Mesenchymal stem cell (in vitro differentiated cells and primary cell): ENCODE measurements at places on chromosomes 6 and 20.
A peak's percentile ranks its signal among the peaks of the same experiment; 100 is the strongest.

DNA sequence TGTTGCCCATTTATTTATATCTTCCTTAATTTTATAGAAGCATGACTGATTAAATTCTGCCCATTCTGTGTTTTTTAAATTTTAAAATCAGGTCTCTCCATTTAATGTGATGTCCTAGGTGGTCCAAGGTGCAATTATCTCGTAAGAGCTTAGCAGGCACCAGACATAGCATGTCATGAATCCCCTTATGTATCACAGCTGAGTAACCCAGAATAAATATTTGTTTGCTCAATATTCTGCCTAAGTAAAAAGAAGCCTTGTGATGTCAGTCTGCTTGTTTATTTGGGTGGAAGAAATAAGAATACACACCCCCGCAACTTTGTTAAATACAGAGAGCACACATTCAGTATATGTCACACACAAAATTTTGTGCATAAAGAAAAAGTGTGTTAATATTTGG lies 211.3 kb downstream of the FARS2 start:
- no peaks in the 10 kb centered on the region for H3K27me3 ChIP-seq
- no peak overlapping the region for H3K27ac ChIP-seq
- H3K4me3 ChIP-seq = no peak overlapping the region
- no peaks in the 10 kb centered on the region for H3K36me3 ChIP-seq
- DNase-seq = no peak

DNA sequence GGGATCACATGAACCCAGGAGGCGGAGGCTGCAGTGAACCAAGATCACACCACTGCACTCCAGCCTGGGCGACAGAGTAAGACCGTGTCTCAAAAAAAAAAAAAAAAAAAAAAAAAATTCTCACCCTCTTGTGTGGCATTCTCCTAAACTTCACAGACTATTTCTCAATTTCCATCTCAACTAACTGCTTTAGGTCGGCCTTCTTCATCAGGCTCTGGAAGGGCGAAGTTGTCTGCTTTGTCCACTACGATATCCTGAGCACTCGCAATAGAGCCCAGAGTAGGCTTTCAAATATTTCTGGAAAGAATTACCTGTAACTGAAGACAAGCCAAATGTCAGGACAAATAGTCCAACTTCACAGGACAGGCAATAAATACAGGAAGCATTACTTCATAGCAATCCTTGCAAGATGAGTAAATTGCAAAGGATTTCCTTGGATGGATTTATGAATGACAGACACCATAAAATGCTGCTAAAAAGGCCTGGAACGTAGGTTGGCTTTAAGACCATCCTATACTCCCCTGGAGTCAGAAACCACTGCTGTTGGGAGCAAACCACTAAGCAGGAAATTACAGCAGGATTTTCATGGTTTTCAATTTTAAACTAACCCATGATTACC lies 116.3 kb upstream of the SLC2A12 start:
- peaks cover 60% of the 10 kb centered on the region for H3K36me3 ChIP-seq
- H3K27me3 ChIP-seq = no peaks in the 10 kb centered on the region
- no peak overlapping the region for H3K4me3 ChIP-seq
- H3K27ac ChIP-seq = peak overlapping the region; percentile 41

- H3K27ac ChIP-seq = no peak overlapping the region
- no peaks in the 10 kb centered on the region for H3K36me3 ChIP-seq
- no peak for DNase-seq
- H3K4me3 ChIP-seq = no peak overlapping the region
- H3K27me3 ChIP-seq = no peaks in the 10 kb centered on the region
- no peaks in the 10 kb centered on the region for H3K4me1 ChIP-seq
These were observed 21.7 kb downstream of the KCNK5 start for GRCh38 chr6:39207416-39208222.

DNA sequence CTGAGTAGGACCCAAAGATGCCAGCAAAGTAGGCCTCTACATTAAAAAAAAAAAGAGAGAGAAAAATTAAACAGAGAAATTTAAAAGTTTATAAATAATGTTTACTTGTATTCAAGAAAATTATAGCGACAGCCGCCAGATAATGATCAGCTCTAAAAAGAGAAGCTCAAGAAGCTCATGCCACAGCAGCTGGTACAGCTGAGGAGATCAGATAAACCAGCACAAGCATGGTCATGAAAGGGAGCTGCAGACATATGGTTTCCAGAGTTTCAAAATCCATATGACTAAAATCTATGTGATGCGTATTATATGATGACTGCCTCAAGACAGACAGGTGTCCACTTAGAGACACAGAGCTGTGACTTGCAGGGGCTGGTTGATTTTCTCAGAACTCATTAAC lies 13.6 kb upstream of the HLA-C start:
- DNase-seq = no peak
- H3K27ac ChIP-seq = no peak overlapping the region
- H3K36me3 ChIP-seq = no peaks in the 10 kb centered on the region
- H3K4me1 ChIP-seq = no peaks in the 10 kb centered on the region

DNA sequence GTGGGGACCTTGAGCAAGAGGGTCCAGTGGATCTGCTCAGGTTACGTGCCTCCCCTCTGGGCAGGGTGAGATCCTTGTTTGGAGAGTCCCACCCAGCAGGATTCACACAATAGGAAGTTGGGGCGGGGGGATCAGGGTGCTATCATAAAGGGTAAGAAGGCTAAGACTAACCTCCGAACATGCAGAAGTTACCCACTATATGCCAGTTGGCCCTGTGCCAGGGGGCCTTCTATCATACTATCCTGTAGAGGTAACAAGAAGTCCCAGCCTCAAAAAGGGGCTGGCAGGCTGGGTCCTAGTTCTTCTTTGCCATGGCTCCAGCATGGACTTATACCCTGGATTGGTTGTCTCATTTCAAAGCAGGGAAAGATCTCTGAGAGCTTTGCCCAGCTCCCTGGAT lies 94.1 kb downstream of the CDH26 start:
- no peak for DNase-seq
- no peak overlapping the region for H3K4me3 ChIP-seq
- H3K27me3 ChIP-seq = peaks cover 46% of the 10 kb centered on the region
- no peak overlapping the region for H3K27ac ChIP-seq
- no peaks in the 10 kb centered on the region for H3K36me3 ChIP-seq

DNA sequence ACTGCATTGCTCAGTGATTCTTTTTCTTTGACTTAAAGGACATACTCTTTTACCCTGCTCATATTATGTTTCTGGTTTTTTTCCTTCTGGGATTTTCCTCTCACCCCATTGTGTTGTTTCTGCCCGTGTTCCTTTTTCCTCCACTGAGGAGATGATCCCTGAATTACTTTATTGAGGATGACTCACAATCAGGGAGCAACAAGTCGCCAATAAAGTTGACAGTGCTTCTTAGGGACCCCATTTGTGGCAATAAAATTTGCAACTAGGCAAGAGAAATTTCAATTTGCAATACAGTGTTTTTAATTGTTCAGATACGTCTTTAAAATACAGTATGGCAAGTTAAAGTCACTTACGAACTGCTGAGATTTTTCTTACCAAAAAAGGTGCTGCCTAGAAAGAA lies 217.9 kb downstream of the SOX4 start:
- H3K36me3 ChIP-seq = no peaks in the 10 kb centered on the region
- no peak overlapping the region for H3K4me3 ChIP-seq

GRCh38 chr6:105851113-105851580 lies 235.0 kb upstream of the PRDM1 start:
- no peaks in the 10 kb centered on the region for H3K36me3 ChIP-seq
- H3K4me3 ChIP-seq = peak overlapping the region; percentile 25
- no peaks in the 10 kb centered on the region for H3K27me3 ChIP-seq
- no peak for DNase-seq

- H3K4me1 ChIP-seq = peaks cover 10% of the 10 kb centered on the region
- H3K4me3 ChIP-seq = no peak overlapping the region
- H3K27ac ChIP-seq = peak overlapping the region; percentile 19
- no peaks in the 10 kb centered on the region for H3K36me3 ChIP-seq
- no peaks in the 10 kb centered on the region for H3K27me3 ChIP-seq
These were observed 33.2 kb upstream of the TAF8 start for GRCh38 chr6:42017021-42017643.
